Ovary (tissue), 10 donors: ENCODE measurements at places on chromosomes 7 and 10. TPM values are rescaled to one million over a fixed set of nuclear protein-coding genes. Genes with fewer than 3 reads are reported as not detected.

DNA sequence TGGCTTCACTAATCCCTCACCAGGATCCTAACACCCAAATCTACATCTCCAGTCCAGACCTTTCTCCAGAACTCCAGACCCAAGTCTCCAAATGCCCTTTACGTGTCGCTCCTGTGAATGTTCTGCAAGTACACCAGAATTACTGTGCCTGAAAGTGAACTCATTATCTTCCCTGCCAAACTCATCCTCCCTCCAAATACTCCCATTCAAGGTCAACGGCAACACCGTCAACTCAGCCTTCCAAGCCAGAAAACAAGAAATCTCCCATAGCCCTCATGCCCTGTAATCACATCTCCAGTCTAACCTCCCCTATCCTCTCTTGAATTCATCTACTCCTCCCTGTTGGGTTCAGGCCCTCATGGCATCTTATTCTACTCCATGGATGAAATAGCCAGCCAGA lies 12.3 kb downstream of the CREB3L2 start:
- no peak for DNase-seq

DNA sequence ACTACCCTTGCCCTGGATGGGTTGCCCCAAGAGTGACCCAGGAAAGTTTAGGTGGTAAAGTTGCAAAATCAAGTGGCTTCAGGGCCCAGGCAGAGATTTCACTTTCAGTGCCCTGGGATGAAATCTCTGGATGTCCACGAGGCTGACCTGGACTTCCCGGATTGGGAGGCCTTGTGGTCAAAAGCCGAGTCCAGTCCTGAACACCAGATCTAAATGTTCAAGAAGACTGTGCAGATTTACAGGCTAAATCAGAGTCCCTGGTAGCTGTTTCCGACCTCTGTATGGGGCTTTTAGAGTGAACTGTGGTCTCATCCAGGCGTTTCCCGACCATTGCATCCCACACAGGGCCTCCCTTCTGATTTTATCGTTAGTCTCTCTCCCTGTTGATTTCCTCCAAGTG lies 95.3 kb downstream of the WDR11 start:
- DNase-seq = no peak

DNA sequence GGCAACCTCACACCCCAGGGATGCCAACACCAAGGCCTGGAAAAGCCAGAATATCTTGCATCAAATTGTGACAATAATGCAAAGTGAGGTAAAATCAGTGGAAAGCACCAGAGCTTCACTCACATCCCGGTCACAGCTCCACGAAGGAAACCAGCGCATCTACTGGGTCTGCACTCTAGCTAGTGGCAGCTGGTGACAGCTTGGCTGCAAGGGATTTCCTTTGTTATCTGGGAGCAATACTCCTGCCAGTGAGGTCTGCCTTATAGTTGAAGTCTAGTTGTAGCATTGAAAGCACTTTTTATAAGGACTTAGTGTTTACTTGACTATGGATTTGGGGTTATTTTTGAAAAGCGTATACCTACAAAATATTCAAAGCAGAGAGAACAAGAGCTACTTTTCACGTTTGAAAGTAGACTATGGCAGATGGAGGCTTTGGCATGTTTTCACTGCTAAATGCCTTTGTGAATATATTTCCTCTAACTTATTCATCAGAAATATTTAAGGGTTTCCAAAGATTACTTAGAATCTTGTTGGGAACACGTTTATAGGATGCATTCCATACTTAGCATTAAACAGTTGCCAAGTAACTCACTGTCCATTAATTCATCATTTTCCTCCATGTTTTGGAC lies 26.1 kb downstream of the WDFY4 start:
- no peak for DNase-seq

- no peak for DNase-seq
Observed at GRCh38 chr7:64874114-64874513, 29.0 kb upstream of the ZNF273 start.

GRCh38 chr7:7799138-7799537 lies 80.7 kb upstream of the RPA3 start:
- no peak for DNase-seq

GRCh38 chr10:114694752-114695151 lies 36.7 kb upstream of the ABLIM1 start:
- DNase-seq = no peak

DNA sequence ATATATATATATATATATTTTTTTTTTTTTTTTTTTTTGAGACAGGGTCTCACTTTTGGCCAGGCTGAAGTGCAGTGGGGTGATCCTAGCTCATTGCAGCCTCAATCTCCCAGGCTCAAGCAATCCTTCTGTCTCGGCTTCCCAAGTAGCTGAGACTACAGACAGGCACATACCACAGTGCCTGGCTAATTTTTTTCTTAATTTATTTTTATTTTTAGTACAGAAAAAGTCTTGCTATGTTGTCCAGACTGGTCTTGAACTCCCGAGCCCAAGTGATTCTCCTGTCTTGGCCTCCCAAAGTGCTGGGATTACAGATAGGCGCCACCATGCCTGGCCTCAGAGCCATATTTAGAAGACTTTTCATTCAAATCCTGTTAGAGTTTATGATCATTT lies 79.6 kb downstream of the PRTFDC1 start:
- DNase-seq = no peak

- DNase-seq = no peak
Observed at GRCh38 chr10:71270301-71271220, 48.5 kb upstream of the SLC29A3 start.

DNA sequence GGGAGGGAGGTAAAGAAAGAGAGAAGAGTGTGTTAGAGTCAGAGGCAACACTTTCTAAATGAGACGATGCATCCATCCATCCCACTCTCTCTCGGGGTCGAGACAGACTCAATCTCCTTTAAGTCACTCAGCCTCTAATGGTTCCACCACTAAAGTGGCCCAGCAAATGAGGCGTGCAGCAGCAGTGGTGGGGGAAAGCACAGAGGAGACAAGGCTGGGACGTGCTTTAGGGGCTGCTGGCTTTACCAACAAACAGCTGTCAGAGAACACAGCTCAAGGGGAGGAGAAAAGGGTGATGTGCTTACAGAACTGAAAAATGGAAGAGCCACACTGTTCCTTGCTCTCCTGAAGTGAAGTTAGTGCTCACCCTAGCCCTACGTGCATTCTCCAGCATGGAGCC lies 4.5 kb upstream of the SEC31B start:
- no peak for DNase-seq

DNA sequence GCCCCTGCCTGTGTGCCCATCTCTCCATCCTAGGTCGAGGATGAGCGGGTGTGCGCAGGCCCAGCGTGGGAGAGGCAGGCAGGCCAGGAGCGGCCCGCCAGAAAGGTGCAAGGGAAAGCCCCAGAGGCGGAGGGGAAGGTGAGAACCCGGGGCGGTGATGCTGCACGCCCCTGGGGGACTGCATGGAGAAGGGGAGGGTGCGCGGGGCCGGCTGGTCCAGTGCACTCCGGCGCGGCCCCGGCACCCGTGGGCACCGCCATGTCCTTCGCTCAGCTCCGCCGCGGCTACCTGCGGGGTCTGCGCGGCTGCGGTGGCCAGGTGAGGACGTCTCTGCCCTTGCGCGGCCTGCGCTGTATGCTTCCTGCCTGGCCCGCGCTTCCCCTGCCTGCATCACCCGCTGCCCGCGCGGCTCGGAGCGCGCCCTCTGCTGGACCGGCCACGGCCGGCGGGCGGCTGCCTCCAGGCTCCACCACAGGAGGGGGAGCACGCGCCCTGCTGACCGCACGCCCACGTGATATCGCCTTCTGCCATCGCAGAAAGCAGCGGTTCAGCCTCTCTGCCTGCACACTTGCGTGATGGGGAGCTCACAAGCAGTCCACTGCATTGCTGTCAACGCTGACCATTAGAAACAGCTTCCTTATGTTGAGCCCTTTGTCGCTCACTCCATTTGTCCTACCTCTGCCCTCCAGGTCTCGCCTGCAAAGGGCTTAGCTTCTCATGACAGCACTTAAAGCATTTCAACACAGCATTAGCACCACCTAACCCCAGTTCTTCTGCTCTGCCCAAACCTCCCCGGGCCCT lies 73.9 kb downstream of the CXCL12 start:
- peak; percentile 92 for DNase-seq

GRCh38 chr7:101554584-101555268 lies 74.4 kb downstream of the MYL10 start:
- no peak for DNase-seq

- no peak for DNase-seq
Observed at GRCh38 chr7:31419505-31420055, 79.1 kb upstream of the NEUROD6 start.

DNA sequence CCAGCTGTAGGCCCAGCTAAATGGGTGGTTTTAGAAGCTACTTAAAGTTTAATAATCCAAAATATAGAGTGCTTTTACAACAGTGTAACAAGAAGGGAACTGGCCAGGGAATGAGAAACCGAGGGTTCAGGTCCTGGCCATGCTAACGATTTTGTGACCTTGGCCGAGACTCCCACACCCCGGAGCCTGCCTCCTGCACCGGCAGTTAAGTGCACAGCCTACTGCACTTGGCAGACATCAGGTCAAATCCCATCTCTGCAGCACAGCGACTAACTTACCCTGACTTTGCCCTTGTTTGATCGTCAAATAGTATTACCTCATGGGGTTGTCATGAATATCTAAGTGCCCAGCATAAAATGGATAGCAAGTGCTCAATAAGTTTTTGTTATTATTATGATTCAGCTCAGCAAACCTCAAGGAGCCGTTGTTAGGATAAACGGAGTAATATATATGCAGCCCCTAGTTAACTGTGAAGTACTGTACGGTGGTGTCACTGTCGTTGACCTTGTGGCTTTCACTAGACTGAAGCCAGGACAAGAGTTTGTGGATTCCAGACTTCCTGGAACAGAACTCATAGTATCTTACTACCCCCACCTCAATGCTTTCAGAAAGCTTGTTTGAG lies 35.5 kb downstream of the LYZL1 start:
- DNase-seq = no peak

- DNase-seq = no peak
Observed at GRCh38 chr10:29369419-29369818, 80.5 kb downstream of the LYZL1 start.

- peak; percentile 60 for DNase-seq
Observed at GRCh38 chr10:3935141-3935540, 150.1 kb upstream of the KLF6 start.

DNA sequence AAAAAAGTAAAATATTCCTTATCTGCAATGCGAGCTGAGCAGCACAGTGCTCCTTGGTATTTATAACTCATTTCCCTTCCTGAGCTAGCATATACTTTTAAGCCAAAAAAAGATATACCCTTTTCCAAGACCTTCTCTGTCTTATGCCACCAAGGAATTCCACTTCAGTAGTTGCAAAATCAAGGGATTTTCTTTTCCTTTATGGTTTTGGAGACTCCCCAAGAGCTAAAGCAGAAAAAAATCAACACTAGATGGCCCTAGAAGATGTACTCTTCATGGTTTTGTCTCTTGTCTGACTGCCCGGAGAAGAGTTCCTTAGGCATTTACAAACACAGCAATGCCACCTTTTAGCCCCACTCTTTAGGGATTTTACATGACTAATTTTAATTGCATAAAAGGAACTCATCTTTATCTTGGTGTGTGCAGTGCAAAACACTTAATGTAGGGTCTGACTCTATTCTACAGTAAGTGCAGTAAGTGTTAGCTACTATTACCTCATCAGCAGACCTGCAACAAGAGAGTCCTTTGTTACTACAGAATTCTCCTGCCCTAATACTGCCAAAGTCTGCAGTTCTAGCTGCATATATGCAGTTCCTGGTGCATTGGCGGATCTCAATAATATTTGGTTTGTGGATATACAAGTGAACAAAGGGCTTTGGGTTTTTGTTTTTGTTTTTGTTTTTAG lies 443.3 kb downstream of the GFRA1 start:
- DNase-seq = no peak

DNA sequence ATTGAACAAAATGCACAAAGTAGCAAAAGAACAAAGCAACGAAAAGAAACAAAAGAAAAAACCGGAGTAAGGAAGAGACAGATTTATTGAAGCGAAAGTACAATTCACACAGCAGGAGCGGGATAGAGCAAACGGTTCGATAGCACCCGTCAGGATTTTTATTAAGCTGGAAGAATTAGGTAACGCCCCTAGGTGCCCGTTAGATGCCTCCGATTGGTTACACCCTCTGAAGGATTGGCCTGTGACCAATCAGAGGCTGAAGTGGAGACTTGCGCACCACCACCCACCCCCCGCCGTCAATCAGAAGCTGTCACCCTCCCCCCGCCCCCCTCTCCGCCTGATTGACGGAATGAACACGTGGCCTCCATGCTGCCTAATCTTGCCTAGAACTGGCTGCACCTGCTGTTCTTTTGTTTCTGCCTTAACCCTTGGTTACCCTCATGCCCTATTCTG lies 16.8 kb downstream of the OCM2 start:
- no peak for DNase-seq

- DNase-seq = peak; percentile 37
Observed at GRCh38 chr7:67364441-67365017, 367.9 kb downstream of the TYW1 start.

DNA sequence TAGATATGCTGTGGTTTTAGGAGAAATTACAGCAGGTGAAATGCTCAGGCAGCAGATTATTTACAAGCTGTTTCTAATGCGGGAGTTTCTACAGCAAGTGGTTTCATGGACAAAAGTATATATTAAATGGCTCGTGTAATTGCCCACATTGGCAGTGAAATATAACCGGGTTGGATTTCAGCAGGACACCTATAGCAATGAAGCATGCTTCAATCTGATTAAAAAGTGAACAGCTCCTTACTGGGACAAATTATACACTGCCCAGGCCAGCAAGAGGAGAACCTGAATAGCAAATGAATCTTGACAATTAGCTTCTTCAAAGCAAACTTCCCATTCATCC lies 35.2 kb upstream of the LYZL1 start:
- DNase-seq = no peak

DNA sequence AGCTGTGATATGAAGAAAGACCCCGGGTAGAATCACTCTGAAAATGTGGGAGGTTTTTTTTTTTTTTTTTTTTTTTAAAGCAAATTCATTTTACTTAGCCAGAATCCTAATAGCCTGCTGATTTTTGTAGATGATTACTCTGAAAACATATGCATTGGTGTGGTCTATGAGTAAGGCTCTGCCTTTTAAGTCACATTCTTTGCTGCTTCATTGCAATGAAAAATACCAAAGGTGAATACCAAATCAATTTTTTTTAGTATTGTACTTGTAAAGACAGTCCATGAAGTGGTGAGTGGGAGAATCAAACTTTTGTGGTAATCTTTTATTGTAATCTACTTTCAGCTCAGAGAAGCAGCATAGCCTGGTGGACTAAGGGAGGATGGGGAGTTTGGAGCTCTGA lies 130.3 kb downstream of the SDK1 start:
- no peak for DNase-seq

The WEE2 gene
- total RNA-seq = 0.07 TPM

The GSTO2 gene
- 17.0 TPM for total RNA-seq

The DPCD gene
- 17.9 TPM for total RNA-seq

The FAM25C gene
- total RNA-seq = not detected

The EGR2 gene
- total RNA-seq = 13.0 TPM

The PPP1R9A gene
- total RNA-seq = 14.5 TPM

The ATOH7 gene
- not detected for total RNA-seq

The ASAH2B gene
- total RNA-seq = 2.0 TPM
